ENCODE measurements at places on chromosomes 3 and 15.

DNA sequence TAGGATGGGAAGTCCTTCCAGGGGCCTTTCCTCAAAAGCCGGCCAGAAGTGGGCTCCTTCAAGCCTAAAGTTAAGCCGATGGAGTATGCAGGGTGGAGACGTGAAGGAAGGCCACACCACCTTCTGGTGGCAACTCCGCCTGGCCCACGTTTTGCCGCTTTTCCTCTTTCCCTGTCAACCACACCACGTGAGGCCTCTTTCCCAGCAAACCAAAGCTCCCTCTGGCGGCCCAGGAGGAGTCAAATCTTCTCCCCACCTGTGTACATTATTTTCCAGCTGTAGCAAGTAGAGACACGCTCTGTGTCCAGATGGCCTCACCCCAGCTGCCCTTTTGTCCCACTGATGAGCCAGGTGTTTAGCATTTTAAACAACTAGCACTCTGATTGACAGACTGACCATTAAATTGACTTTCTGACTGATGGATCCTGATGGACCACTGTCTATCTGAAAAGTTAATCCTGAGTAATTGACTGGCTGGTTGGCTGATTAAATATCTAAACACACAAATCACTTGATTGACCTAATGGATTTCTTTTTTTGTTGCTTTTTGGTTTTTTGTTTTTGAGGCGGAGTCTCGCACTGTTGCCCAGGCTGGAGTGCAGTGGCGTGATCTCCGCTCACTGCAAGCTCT lies 59.6 kb upstream of the ZBTB38 start:
- no peak for ATAC-seq

GRCh38 chr3:145692751-145693150 lies 468.2 kb downstream of the PLOD2 start:
- ATAC-seq, result no peak

DNA sequence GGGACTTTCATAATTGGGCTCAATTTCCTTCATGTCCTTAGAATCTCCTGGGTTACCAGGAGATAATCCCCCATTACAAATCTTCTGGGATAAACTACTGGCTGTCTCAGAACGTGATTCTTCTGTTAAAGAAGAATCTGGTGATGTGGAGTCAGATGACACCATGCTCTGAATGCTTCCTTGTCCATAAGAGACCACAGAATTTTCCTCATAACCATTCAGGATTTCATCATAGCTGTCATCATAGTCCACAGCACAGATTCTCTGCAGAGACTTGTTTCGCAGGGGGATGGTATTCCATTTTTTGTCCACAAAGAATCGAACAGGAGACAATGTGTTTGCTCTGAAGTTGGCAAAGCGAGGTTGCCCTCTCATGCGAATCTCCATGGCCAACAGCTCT lies 109.8 kb upstream of the TSPAN3 start:
- no peak for ATAC-seq

GRCh38 chr3:195800240-195800639 lies 11.5 kb downstream of the MUC4 start:
- ATAC-seq, result no peak

DNA sequence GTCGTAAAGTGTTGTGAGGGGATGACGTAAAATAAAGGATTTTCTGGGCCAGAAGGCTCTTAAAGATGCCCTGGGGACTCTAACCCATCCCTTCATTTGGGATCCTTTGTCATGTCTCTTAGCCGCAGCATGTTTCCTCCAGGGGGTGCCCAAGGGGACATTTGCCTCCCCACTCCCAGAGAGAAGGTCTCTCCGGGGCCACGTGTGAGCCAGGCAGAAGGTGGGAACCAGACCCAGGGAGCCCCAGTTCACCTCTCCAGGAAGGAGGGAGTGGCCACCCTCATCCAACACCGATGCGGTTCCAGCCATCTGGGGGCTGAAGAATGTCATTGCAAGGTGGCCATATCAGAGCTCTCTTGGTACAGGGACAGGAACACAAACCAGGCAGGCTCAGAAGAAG lies 25.2 kb downstream of the ST8SIA2 start:
- no peak for ATAC-seq

GRCh38 chr3:153722157-153722556 lies 399.0 kb upstream of the ARHGEF26 start:
- no peak for ATAC-seq

GRCh38 chr3:187741403-187742350 lies 3.6 kb downstream of the BCL6 start:
- ATAC-seq, result peak; percentile 20

GRCh38 chr3:64895991-64896895 lies 208.4 kb upstream of the ADAMTS9 start:
- no peak for ATAC-seq

DNA sequence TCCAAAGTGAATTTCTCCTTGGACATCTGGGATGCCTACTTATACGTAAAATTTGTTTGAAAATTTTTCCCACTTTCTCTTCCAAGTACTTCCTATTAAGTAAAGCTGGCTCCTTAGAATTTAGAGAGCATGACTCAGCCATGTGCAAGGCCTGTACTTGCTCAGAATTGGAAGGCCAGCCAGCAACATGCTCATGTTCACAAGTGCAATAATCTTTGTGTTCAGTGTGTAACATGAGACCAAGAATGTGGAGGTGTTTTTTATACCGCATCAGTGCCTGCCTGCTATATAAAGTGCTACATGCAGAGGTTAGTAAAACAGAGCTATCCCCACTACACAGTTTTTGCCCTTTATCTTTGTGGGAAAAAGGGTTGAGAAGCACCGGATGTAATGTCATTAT lies 151.9 kb upstream of the FEZF2 start:
- ATAC-seq, result no peak

DNA sequence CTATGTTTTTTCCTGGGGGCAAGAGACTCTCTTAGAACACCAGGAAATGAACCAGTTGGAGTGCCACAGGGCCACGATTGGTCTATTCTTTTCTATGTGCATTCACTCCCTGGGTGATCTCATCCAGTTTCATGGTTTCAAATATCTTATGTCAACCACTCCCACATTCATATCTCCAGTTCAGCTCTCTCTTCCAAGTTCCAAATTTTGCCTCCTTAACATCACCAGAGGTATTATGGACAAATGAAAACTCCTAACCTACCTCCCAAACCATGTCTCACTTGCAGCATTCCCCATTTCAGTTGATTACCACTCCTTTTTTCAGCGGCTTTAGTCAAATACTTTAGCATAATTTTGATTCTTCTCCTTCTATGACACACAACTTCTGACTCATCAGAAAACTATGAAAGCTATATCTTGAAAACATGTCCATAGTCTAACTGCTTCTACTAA lies 203.1 kb upstream of the SEMA6D start:
- ATAC-seq, result no peak

GRCh38 chr3:196631682-196632045 lies 7.8 kb upstream of the NRROS start:
- no peak for ATAC-seq

DNA sequence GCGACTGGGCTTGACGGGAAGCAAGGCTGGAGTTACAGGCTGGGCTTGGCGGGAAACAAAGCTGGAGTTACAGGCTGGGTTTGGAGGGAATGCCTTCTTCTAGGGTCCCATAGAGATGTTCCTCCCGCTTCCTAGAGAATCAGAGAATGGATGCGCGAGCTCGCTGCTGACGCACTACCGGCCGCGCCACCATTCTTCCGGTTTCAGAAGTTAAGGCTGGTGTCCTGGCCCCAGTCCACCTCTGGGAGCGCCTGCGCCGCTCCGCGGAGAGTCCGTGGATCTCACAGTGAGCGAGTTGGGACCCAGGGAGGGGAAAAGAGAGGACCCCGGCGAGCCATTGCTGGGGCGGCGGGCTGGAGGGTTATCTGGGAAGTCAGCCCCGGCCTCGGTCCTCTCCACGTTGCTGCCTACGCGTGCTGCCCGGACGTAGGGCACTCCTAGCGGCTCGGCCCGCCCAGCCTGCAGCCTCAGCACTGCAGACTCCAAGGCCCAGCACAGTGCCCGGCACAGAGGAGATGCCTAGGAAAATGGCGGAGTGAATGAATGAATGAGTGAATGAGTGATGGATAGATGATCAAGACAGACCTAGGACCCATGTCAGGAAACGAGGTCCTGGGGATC lies at the start of gene ZNF502:
Gene ZNF502, plus strand, starts transcription at position 206 of the 621 bp plus-strand sequence. CDS start 7,602 bp downstream, outside the sequence.
- ATAC-seq, result peak; percentile 78

- ATAC-seq, result no peak
Observed at GRCh38 chr15:48541341-48542278, 103.9 kb downstream of the FBN1 start.

GRCh38 chr15:85440451-85440850 lies 60.0 kb downstream of the AKAP13 start:
- ATAC-seq, result peak; percentile 67

DNA sequence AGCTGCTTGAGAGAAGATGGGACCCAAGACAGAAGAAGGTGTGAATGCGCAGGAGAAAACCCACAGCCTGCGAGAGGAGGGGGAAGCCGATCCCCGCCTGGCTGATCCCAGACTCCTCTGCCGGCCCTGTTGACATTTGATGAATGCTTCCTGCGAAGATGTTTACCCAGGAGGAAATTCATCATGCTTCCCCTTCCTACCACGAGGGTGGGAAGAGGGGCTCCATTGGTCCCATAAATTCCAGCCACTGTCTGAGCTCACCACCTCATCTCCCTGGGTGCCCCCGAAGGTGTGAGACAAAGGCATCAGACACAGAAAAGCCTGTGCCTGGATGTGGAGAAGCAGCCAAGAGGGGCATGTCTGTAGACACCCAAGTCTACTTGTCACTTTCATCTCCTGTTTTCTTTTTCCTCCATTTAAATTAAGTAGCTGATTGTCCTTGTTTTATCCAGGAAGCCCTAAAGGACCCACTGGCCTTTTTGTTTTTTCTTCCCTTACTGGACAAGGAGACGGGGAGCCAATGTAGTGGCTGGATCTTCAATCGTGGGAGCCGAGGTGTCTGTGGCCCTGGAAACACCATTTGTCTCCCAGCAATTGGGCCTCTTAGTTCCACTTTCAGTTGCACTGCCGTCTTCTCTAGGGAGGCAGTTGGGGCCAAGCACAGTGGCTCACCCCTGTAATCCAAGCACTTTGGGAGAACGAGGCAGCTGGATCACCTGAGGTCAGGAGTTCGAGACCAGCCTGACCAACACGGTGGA lies 95.3 kb upstream of the HES1 start:
- ATAC-seq, result no peak

DNA sequence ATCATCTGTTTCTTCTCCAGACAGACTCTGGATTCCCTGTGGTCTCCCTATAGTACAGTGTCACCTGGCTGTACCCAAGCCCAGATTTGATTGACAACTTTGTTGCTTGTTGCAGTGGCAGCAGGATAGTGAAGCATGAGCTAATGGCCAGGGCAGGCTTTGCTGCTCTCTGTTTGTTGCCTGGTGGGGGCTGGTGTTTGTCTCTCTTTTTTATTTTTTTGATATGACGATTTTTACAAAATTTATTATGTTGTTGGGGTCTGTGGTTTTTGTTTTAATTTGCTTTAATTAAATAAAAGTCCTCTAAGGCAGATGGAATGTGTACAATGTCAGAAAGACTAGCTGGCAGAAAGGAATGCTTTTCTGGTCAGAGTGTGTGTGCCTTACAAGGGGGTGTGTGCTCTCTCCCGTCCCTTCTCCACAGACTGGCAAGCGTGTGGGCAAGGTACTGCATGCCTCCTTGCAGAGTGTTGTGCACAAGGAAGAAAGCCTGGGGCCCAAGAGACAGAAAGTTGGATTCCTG lies 15.2 kb upstream of the CLEC3B start:
- no peak for ATAC-seq

- ATAC-seq, result no peak
Observed at GRCh38 chr15:92277776-92278175, 115.9 kb upstream of the ST8SIA2 start.

DNA sequence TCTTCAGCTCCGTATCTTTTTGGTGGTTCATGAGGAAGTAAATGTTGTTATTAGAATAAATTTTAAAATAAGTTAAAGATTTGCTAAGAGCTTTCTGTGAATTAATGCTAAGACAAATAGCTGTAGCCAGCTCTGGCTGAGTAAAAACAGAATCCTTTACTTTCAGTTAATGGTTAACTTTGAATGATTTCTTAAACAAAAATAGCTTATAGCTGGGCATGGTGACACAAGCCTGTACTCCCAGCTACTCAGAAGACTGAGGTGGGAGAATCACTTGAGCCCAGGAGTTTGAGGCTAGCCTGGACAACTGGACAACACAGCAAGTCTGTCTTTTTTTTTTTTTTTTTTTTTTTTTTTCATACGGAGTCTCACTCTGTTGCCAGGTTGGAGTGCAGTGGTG lies 25.0 kb downstream of the TCAIM start:
- ATAC-seq, result no peak

DNA sequence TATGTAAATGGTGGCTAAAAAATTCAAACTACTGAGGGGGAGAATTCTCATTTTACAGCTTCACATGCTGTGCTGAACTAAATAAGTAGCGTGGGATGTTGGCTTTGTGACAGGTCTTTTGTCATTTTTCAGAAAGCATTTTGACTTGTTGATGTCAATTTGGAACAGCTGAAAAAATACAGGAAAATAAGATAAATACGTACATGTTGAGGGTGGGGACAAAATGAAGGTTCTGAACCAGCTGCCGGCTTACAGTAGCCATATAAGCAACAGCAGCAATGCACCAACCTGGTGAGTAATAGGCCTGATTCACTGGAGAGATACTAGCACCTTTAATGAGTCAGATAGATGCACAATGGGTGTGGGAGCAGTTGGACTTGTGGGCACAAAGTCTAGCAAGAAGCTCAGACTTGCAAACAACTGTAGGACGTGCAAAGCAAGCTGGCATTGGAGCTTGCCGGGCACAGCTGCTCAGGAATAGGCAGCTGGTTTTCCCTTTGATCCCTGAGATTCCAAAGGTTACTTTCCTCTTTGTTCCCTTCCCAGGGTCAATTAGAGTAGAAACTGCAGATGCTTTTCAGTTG lies 12.9 kb downstream of the B3GNT5 start:
- peak; percentile 96 for ATAC-seq

GRCh38 chr3:197791113-197791891 lies at the start of gene LRCH3:
Gene LRCH3 (plus strand): TSS chr3:197791254. CDS start chr3:197791279, 25 bp downstream.
- peak; percentile 74 for ATAC-seq

- no peak for ATAC-seq
Observed at GRCh38 chr3:3853544-3853943, 54.3 kb downstream of the LRRN1 start.

- ATAC-seq, result no peak
Observed at GRCh38 chr15:88302373-88302772, 45.8 kb upstream of the NTRK3 start.

GRCh38 chr15:91824256-91824655 lies 29.3 kb upstream of the SLCO3A1 start:
- no peak for ATAC-seq

- peak; percentile 58 for ATAC-seq
Observed at GRCh38 chr3:136075218-136075808, 109.8 kb downstream of the PPP2R3A start.

GRCh38 chr15:42018306-42019224 lies 2.3 kb downstream of the PLA2G4E start:
- no peak for ATAC-seq
